H1 (cell line): ENCODE measurements at places on chromosomes 12 and 14. TPM values are rescaled to one million over a fixed set of nuclear protein-coding genes. Genes with fewer than 3 reads are reported as not detected.

SSTR1 gene
- 0.75 and 0.93 TPM in 2 replicates for total RNA-seq

GRCh38 chr12:101021911-101022388 is 188.1 kb downstream of the SLC5A8 start:
- no peaks in the 10 kb centered on the region for H3K36me3 ChIP-seq
- no peak overlapping the region for H3K4me3 ChIP-seq
- no peak overlapping the region for H3K27ac ChIP-seq
- no peak for DNase-seq
- H3K27me3 ChIP-seq = no peaks in the 10 kb centered on the region

- H3K27ac ChIP-seq = no peak overlapping the region
- no peaks in the 10 kb centered on the region for H3K36me3 ChIP-seq
- no peak for DNase-seq
- H3K4me1 ChIP-seq = no peaks in the 10 kb centered on the region
- no peaks in the 10 kb centered on the region for H3K27me3 ChIP-seq
Observed at GRCh38 chr12:131134523-131135310, 181.0 kb downstream of the ADGRD1 start.

- no peaks in the 10 kb centered on the region for H3K4me1 ChIP-seq
- no peak overlapping the region for H3K27ac ChIP-seq
- no peak for DNase-seq
- no peaks in the 10 kb centered on the region for H3K27me3 ChIP-seq
- H3K36me3 ChIP-seq = peaks cover 58% of the 10 kb centered on the region
Observed at GRCh38 chr12:57171668-57172067, 24.2 kb upstream of the LRP1-AS start.
